Fibroblast of skin of right quadriceps (primary cell): ENCODE measurements at places on chromosomes 3 and 15.

- DNase-seq, result peak; percentile 75
These were observed at the start of gene SHISA5 for GRCh38 chr3:48504051-48504946. TSS of gene SHISA5 (minus strand) at chr3:48504174. CDS start at chr3:48504094, 80 bp downstream.

DNA sequence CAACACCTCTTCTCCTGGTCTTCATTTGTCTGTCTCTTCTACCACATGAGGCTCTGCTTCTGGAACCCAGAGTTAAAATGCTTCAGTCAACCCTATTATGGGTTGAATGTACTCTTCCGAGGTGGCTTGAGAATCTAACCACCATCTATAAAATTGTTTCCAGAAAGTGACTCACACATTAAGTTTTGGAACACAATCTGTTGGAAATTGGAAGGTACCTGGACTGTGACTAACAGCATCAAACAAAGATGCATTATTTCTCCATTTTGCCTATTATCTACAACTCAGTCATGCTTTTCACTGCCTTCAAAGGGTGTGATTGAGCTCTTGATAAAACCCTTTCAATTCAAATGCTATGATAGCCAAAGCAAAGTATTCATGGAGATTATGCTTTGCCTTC is 499.0 kb upstream of the SEMA6D start:
- no peak for DNase-seq

DNA sequence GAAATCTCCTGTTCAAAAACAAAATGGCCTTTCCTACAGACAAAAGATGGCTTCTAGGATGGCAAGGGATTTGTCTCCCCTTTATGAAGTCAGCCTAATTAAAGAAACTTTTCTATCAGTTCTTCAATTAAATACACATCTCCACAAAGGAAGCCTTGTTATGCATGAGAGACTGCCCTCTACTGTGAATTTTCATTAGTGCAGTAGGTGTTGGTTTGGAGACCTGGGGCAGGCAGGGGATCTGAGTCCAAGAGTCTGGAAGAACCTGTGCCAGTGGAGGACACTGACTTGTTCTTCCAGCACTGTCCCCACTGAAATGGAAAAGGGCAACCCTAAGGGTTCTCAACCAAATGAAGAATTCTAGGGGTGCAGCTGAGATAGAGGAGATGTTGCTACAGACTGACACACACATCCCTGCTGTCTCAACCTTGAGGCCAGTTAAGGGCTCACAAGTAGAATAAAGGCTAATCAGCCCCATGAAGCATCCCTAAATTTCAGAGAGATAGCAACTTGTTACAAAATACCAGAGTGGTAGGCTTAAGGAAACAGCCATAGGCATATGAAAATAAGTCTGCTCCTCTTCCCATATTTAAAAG is 174.0 kb upstream of the PRICKLE2 start:
- peak; percentile 74 for DNase-seq

DNA sequence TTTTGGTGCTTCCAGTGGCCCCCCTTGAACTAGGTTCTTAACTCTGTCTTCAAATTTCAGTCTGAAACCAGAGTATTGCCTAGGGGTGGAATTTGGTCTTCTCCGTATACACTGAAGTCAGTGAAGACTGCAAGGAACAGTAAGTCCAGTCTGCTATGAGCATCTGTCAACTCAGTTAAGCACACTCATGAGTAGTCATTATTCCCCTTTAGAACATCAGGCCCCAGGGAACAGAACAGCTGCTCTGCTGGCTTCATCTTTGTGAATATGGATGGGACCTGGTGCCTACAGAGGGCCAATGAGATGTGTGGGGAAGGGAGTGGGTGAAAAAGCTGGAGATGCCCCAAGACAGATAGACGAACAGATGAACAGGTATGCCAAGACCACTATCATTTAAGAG is 85.2 kb upstream of the PRR23C start:
- no peak for DNase-seq

- peak; percentile 74 for DNase-seq
These were observed 258.1 kb downstream of the TBL1XR1 start for GRCh38 chr3:176939022-176939817.
